ENCODE measurements at places on chromosomes 6 and 20.

GRCh38 chr6:166176106-166176505, 8.5 kb upstream of the TBXT start:
- no peak for DNase-seq

DNA sequence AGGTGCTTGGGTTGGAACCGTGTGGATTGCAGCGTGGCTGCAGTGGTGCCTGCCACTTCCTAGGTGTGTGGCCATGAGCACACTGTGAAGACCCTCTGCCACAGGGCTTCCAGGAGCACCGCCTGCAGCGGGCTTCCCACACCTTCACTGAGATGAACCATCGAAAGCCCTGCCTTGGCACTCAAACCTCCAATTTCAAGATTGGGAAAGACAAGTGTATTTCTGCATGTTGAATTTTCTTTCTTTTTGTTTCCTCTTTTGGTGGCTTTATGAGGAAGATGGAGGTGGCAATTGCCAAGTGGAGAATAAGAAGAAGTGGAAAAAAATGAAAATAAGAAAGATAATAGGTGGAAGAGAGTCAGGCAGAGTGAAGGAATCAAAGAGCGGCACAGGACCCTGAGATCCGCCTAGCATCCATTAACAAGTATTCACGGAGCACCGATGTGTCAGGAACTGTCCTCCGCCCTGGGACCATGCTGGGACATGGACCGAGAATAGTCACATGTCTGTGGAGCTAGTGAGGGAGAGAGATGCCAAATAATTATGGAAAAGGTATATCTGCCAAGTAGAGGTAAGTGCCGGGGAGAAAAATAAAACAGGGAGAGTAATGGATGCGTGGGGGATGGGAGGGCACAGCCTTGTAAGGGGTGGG, 159.9 kb downstream of the BCAS1 start:
- DNase-seq, result no peak

DNA sequence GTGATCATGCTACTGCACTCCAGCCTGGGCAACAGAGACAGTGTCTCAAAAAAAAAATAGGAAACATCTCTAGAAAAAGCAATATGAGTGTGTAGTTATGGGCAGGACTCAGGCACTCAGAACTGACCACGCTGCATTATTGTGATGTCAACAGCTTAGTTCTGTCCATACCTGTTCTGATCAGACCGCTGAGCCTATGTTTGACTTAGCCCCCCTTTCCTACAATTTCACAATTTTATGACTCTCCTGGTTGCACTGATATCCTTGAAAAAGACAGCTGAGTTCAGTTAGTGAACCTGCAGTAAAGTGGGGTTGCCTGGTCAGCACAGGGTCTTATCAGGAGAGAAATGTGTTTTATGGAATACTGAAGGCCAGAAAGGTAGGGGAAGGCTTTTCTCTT, 37.8 kb upstream of the PRDM1 start:
- DNase-seq, result no peak

DNA sequence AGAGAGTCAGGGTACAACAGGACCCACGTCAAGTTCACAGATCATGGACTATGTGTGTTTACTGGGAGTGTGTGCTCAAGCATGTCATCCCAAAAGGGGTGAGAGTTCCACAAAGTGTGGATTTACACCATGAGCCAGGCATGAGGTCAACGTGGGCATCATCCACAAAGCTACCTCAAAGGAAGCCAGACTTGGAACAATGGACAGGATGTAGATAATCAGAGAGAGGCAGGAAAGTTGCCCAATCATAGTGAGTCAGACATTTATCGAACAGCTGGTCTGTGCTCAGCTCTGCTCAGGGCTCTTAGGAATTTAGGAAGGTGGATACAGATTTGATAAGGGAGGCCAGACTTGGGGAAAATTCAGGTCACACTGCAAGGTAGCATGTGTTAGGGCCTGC, 317.2 kb upstream of the CDYL start:
- DNase-seq, result peak; percentile 82

DNA sequence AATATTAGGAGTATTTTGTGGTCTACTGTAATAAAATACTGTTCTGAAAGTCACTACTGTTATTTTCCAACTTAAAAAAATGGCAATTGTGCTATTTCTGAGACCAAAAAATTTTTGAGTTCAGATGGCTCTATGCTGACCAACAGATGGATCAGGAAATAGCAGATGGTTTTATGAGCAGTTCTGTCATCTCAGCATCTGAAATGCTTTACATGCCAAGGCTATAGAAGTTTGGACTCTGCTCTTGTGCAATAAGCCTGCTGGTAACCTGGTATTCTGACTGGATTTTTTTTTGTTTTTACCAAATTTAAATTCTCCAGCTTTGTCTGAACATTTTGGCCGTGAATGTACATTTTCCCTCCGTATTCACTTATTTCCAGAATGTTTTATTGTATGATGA, 1127.5 kb downstream of the GRIK2 start:
- DNase-seq, result no peak

DNA sequence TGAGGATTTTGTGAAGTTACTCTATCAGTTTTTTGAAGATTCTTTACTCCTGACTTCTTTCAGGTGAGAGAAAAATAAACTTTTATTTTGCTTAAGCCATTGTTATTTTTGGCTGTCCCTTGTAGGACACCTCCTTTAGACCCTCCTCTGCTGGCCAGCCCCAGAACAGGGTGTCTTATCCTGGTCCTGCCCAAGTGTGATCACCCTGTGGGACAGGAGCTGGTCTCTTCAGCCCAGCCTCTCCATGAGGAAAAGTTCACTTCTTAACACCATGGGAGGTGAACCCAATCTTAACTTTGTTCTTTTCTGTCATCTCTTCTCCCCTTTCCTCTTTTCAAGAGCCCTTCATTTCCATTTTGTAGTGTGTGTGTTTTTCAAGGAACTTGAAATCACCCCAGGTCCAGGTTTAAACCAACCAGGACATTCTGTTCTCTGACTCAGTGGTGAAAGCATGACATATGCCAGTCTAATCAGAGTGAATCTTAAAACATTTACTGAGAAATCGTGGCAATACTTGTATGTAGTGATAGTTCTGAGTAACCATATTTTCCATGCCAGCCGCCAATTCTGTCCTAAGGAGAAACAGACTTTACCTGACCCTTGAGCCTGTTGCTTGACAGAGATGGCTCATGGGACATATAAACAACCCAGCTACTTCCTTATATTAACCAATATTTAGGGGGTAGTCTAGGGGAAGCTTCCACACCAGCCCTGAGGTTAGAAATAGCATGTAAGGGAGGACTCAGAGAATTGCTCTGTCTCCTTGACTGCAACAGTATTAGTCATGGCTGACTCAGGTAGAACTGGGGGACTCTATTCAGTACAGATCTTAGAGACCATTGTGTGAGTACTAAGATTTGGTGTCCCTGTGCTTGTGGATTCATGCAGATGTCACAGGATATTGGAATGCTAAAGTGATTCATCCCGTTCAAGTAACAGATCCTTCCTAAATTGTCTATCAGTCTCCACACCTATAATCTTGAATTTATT, 48.8 kb downstream of the FLRT3 start:
- peak; percentile 17 for DNase-seq

- DNase-seq, result no peak
These were observed 8.2 kb downstream of the CDC25B start for GRCh38 chr20:3804254-3804751.

DNA sequence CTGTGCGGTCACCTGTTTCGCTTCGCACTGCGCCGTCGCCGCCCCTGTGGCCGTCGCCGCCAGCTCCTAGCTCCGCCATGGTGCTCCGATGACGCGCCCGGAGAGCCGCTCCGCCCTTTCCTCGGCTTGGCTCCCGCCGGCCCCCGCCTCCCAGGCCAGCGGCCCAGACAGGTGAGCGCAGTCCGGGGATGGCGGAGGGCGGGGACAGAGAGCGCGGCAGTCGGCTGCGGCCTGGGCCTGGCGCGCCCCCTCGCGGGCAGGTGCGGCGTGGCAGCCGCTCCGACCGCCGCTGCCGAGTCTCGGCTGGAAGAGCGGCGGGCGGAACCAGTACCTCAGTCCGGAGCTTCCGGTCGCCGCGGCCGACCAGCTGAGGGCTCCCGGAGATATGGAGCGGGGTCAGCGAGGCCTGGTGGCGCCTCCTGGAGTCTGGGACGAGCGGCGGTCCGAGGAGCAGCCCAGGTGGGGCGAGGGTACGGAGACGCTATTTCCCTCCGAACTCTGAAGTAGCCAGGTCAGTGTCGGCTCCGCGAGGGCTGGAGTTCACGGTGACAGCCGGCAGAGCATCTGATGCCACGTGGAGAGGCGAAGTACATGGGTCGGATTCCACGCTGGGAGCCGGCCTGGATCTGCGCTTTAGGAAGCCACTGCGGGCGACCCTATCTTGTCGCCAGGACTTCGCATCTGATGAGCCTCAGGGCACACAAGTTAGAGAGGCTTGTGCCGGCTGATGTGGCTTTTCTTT, at the start of gene MAP7:
Gene MAP7 (minus strand): TSS at position 93 of the 742 bp plus-strand sequence. CDS start 14 bp downstream, at position 79.
- DNase-seq, result peak; percentile 13

DNA sequence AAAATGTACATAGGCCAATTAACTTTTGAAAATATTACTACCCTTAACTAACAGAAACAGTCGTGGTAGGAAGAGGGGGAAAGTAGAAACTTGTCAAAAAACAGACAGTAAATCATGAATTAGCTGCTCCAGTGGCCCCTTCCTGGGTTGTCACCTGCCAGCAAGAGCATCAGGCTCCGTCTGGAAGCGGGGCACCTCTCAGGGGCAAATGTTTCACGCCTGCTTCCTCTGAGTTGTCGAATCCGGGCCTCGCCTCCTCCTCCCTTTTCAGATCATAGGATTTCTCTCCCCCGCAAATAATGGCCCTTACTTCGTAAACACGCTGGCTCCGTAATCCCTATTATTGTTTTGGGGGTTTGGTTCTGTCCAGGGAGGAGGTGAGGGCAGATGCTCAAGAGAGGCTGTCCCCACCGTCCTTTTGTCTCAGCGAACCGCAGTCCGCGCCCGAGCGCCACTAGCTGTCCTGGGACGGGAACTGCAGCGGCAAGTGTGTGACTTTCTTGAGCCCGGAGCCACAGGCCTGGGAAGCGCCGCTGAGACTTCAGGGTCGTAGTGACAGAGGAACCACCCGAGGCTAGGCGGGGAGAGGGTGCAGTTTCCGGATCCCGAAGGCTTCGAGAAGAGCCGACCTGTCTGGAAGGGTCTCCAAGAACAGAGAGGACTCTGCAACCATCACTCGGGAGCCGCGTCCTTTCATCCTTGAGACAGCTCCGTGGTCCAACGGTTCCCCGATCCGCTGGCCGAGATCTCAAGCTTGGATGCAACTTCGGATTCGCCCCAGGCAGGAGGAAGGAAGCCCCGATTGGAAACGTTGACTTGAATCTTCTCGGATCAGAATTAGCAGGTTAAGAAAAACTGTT, 214.5 kb upstream of the ZNF184 start:
- peak; percentile 65 for DNase-seq

GRCh38 chr20:51095633-51096521, 73.0 kb upstream of the KCNG1 start:
- DNase-seq, result no peak

DNA sequence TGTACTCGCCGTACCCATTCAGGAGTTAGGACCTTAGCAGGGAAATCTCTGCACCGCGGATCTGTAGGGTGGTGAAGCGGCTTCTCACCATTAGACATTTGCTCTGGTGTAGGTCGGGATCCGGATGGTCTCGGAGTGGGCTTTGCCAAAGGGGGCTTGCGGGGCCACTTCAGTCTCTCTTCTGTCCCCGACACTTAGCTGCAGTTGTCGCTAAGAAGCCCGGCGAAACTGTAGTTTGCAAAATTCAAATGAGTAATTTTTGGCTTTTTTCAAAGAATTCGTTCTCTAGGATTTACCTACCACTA, 433 bp downstream of the QRSL1 start:
- no peak for DNase-seq

DNA sequence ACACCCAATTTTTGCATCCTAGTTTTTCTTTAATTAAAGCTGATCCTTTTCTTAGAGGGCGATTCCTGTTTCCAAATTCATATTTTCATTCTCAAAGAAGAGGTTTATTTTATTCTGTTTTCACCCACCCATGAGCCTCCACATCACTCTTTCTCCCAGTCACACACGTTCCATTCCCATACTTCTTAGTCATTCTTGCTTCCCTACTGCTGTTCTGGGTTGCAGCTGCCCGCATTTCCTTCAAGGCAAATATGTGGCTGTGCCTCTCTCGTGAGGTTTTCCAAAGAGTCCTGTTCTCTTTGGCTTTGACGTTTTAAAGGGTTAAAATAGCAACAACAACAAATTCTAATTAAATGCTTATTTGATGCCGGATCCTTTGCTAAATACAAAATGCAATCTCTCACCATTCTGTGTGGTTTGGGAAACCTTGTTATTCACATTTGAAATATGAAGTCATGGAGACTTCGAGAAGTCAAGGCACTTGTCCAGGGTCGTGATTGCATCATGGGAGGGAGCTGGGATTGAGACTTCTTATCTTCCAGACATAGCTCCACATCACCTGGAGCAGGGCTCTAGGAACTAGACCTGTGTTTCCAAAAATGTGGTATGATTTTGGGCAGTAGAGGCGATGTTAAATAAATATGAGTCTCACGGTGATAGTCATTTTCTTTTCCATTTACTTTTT, 126.6 kb downstream of the DOK5 start:
- no peak for DNase-seq

GRCh38 chr6:160510199-160510598, 153.9 kb downstream of the LPA start:
- DNase-seq, result peak; percentile 20

- peak; percentile 40 for DNase-seq
These were observed 108.9 kb upstream of the EMILIN3 start for GRCh38 chr20:41475503-41475902.
